Activated CD8-positive, alpha-beta memory T cell treated with anti-CD3 and anti-CD28 coated beads for 48 hours (primary cell): ENCODE measurements at places on chromosomes 3 and 15.

DNA sequence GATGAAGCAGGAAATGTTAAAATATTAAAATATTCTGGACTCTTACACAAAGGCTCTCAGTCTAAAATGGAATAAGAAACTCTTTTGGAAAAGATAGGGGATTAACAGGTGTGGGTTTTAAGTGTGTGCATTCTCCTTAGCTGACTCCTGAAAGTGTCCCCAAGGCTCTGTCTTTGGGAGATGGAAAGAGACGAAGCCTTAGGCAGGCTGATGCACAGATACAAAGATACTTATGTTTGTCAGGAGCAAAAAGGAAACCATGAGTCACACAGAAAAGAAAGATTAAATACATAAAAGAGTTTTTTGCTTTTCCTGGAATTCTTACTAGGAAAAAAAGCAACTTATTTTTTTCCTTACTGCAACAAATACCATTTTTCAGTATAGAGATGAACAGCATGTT, 23.8 kb upstream of the ABI3BP start:
- DNase-seq, result no peak

- no peak for DNase-seq
Observed at GRCh38 chr3:69893274-69893673, 106.3 kb upstream of the SAMMSON start.

- DNase-seq, result no peak
Observed at GRCh38 chr3:195869413-195870001, 38.8 kb downstream of the TNK2 start.

GRCh38 chr3:122245513-122246174, 62.2 kb downstream of the CASR start:
- no peak for DNase-seq

DNA sequence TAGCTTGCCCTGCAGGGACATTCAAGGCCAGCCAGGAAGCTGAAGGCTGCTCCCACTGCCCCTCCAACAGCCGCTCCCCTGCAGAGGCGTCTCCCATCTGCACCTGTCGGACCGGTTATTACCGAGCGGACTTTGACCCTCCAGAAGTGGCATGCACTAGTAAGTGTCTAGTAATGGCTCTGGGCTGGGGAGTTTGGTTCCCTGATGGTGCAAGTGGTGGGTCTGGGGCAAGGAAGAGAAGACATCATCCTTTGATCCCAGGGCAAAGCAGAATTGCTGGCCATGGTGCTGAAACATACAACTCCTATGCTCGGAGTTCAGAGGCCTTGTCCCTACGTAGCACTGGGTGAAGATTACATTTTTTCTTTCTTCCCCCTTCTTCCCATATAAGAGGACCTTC, 311.4 kb downstream of the EPHB1 start:
- DNase-seq, result no peak

- DNase-seq, result no peak
Observed at GRCh38 chr15:74809956-74810355, 2.7 kb upstream of the LMAN1L start.
